ENCODE measurements at places on chromosomes 2 and 18. TPM values are rescaled to one million over a fixed set of nuclear protein-coding genes. Genes with fewer than 3 reads are reported as not detected.

The TUBA3D gene
- 1.0 TPM for total RNA-seq

The POTEC gene
- not detected for total RNA-seq

DNA sequence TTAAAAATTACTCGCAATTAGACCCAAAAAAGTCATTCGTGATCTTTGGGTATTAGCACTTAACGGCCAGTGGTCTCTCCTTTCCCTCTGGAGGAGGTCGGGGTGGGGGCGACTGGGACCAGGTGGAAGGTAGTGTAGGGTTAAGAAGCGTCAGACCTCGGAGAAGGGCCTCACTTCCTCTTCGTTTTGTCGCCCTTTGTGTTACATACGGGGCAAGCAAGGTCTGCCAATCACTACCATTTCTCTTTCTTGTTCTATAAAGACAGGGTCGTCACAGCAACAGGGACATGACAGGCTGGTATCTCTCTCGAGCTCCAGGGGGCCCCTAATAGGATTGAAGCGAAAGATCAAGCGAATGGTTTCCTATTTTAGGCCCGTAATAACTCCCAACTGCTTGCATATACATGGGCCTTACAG lies 136.6 kb downstream of the INSIG2 start:
- no peak for DNase-seq

- DNase-seq: no peak
Measured at GRCh38 chr2:160241251-160242137, 41.4 kb upstream of the ITGB6 start.

GRCh38 chr2:208295834-208296233 lies 29.8 kb downstream of the PIKFYVE start:
- no peak for DNase-seq

DNA sequence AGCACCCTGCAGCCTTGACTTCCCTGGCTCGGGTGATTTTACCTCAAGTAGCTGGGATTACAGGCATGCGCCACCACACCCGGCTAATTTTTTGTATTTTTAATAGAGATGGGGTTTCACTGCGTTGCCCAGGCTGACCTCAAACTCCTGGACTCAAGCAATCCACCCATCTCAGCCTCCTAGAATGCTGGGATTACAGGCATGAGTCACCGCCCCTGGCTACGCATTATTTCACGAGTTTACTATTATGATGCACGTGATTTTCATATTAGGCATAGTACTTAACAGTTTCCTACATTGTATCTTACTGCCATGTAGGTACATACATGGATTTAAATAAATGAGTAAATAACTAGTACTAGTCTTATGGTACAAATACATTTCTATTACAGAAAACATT lies 4.4 kb downstream of the DYNC2LI1 start:
- no peak for DNase-seq

DNA sequence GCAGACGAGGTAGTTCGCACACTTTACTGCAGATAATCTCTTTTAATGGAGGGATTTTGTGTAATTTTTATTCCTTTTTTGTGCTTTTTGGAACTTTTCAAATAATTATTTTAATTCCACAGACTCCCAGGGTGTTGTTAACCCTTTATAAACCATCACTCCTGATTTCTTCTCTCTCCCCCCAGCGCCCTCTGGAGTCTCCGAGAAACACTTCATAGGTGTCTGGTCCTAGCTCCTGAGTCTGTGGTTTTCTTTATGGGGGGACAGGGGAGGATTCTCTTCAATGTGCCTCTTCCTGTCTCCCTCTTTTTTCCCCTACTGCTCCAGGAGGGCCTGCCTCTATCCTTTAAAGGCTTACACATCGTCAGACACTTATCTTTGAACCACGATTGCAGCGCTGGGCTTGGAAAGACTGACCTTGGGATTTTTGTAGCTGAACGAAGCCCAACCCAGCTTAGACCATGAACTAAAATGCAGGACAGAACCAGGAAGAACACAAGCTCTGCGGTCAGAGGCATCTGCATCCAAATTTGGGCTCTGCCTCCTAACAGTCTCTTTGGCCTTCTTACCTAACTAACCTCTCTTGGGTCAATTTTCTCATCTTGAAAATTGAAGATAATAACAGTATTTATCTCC lies 7.1 kb upstream of the PKDCC start:
- no peak for DNase-seq

GRCh38 chr18:39622431-39622830 lies 2056.8 kb upstream of the CELF4 start:
- no peak for DNase-seq

- DNase-seq: peak; percentile 57
Measured at GRCh38 chr2:201642086-201642578, 1.2 kb downstream of the TMEM237 start.

GRCh38 chr2:164662066-164662465 lies 40.8 kb upstream of the GRB14 start:
- no peak for DNase-seq
